IMR-90 (cell line): ENCODE measurements at places on chromosomes 5 and 9. TPM values are rescaled to one million over a fixed set of nuclear protein-coding genes. Genes with fewer than 3 reads are reported as not detected.

- DNase-seq: no peak
These were observed 140.7 kb downstream of the PIK3R1 start for GRCh38 chr5:68356216-68356615.

GRCh38 chr9:75658301-75658905 lies 232.1 kb upstream of the PCSK5 start:
- peak; percentile 45 for DNase-seq

- no peak for DNase-seq
These were observed 401.2 kb downstream of the IRX1 start for GRCh38 chr5:3996707-3997336.

SLCO6A1 gene
- total RNA-seq: not detected in 2 replicates

SPINK4 gene
- total RNA-seq: not detected in 2 replicates

- DNase-seq: no peak
These were observed 651 bp downstream of the HRH2 start for GRCh38 chr5:175658299-175659145.

DNA sequence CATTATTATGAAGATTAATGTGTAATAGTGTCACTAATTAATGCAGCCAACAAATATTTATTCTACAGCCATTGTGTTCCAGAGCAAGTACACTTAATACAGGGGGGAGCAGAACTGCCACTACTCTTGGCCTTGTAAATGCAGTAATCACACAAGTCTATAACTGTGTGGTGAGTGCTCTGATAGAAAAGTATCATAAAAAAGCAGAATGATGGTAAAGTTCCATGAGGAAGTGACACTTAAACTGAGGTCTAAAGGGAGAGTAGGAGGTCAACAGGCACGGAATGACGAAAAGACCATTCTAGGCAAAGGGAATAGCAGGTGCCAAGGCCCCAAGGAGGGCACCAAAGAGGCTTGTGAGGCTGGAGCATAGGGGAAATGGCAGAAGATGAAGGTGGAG lies 142.9 kb downstream of the OSTF1 start:
- DNase-seq: no peak

IRX2 gene
- total RNA-seq: 0.36 and 0.56 TPM in 2 replicates

GNA14 gene
- total RNA-seq: under 0.01 TPM in 1 of 2 replicates, not detected in the other

- DNase-seq: no peak
These were observed 25.1 kb downstream of the ERAP2 start for GRCh38 chr5:96901384-96901783.

IFNE gene
- total RNA-seq: 1.8 and 1.9 TPM in 2 replicates

ERBIN gene
- 70.1 and 107 TPM in 2 replicates for total RNA-seq

DNA sequence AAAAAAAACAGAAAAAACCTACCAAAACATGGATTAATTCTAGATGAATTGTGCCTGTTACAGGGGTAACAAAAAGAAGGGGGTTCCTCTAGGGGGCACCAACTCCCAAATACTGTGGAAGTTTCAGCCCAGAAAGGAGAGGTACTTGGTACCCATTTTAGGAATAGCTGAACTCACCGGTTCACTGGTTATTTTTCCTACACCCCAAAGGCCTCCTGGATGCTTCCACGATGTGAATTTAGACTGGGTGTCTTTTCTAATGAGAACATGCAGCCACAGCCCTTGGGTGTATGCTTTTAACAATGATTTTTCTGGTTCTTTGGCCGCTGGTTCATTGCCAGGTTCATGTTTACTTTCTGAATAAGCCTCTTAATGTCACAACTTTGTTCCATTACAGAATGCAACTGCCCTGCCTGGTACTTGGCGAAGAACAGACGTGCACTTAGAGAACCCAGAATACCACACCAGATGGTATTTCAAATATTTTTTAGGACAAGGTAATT lies 46.7 kb downstream of the GARNL3 start:
- DNase-seq: peak; percentile 36

DNA sequence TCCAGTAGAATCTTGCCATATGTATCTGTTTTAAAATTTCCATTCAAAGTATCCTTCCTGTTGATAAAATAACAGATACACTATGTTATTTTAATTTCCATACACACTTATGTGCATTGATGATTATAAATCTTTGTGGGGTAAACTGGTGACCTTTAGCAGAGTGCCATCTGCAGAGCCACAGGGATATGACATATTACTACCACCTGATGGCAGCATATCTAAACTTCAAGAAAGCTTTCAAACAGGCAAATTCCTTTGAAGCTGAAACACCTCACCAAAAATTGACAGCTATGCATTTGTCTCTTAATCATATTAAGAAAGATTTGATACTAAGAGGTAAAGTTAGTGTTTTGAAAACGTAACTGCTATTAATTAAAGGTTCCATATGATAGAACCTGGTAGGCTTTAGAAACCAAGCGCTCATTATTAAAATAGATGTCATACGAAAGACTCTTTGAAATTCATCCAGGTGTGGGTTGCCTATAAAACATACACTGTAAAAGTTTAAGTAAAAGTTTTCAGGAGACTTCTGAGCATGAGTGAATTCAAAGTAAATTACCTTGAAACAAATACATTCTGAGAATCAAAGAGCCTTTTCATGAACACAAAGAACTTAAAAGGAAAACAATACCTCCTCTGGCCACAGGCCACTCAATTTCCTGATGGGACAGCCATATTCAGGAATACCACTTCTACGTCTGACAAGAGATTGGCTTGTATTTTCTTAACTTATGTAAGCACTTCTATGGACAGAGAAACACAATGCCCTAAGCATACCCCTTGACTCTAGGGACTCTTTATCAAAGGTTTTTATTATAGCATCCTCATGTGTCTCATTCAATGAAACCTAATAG lies 93.3 kb downstream of the KIAA0825 start:
- DNase-seq: peak; percentile 30

ADAMTS16 gene
- 0.18 and 0.28 TPM in 2 replicates for total RNA-seq

- no peak for DNase-seq
These were observed 6.5 kb downstream of the RORB start for GRCh38 chr9:74503666-74504065.

TAF1L gene
- under 0.01 TPM in 1 of 2 replicates, not detected in the other for total RNA-seq

- no peak for DNase-seq
These were observed 36.8 kb downstream of the NDUFS6 start for GRCh38 chr5:1838013-1838412.

C5orf58 gene
- not detected in 2 replicates for total RNA-seq

DBN1 gene
- 122 and 212 TPM in 2 replicates for total RNA-seq

- peak; percentile 31 for DNase-seq
These were observed 286.8 kb downstream of the SPATA31D1 start for GRCh38 chr9:82275258-82275927.

DNA sequence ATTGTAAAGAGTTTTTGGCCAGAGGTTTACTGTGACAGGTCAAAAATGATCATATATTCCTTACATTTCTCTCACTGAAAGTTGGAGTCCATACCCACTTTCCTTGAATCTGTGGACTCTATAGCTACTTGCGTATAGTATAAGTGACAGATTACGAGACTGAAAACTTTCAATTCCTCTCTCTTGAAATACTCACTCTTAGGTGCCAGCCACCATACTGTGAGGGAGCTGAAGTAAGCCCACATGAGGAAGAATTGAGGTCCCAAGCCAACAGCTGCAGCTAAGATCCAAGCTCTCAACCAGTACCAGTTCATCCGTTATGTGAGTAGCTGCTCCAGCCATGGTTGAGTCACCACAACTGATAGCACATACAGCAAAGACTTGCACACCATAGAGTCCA lies 128.1 kb upstream of the FAM174A start:
- DNase-seq: no peak

ZCCHC9 gene
- 24.6 and 41.1 TPM in 2 replicates for total RNA-seq

SHB gene
- 6.1 and 7.8 TPM in 2 replicates for total RNA-seq

TEK gene
- 10.8 and 11.7 TPM in 2 replicates for total RNA-seq

GRCh38 chr9:113361304-113362018 lies 12.1 kb downstream of the BSPRY start:
- peak; percentile 52 for DNase-seq

DAP gene
- 44.4 and 49.6 TPM in 2 replicates for total RNA-seq

DNA sequence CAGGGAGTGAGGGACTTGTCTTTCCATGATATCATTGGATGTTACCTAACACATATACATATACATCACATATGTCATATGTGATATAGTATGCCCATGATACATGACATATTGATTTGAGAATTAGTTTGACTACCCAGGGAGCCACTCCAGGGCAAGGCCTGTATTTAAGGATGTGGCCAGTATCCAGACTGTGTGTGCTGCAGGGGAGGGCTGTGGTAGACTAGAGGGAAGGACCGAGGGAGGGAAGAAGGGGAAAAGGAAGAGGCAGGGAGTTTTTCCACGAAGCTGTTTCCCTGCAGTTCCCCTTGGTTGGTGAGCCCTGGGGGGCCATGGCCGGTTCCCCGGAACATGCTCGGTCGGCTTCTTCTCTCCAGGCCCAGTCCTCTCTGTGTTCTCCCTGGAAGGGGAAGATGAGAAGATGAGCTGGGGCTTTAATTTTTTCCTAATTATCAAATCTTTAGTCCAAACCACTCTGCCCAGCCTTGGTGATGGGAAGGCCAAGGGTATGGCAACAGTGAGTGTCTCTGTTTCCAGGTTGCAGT lies 48.7 kb downstream of the NSUN2 start:
- no peak for DNase-seq

SIGMAR1 gene
- 38.6 and 44.6 TPM in 2 replicates for total RNA-seq
